ENCODE measurements at places on chromosomes 5 and 9.
A peak's percentile ranks its signal among the peaks of the same experiment; 100 is the strongest.

GRCh38 chr5:51732304-51732703, 349.1 kb downstream of the ISL1 start:
- no peak for DNase-seq

DNA sequence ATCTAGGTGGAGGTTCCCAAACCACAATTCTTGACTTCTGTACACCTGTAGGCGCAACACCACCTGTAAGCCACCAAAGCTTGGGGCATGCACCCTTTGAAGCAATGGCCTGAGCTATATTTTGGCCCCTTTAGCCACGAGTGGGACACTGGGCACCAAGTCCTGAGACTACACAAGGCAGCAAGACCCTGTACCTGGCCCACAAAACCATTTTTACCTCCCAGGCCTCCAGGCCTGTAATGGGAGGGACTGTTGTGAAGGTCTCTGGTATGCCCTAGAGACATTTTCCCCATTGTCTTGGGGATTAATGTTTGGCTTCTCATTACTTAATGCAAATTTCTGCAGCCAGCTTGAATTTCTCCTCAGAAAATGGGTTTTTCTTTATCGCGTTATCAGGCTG, 24.6 kb upstream of the FAM151B start:
- DNase-seq, result no peak

DNA sequence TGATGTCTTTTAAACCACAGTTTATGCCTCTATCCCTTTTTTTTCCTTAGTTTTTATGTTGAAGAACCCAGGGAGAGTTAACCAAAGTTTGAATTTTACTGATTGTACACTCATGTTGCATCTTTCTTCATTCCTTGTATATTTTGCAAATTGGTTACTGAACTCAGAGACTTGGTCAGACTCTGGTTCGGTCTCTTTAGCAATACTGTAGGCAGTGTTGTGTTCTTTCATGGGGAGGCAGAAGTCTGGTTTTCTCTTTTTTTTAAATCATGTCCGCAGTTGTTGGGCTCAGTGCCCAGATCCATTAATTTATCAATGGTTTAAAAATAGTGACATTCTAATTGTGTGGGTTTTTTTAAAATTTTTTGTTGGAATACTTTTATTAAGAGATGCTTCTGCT, 23.4 kb downstream of the UBE2R2 start:
- no peak for DNase-seq

DNA sequence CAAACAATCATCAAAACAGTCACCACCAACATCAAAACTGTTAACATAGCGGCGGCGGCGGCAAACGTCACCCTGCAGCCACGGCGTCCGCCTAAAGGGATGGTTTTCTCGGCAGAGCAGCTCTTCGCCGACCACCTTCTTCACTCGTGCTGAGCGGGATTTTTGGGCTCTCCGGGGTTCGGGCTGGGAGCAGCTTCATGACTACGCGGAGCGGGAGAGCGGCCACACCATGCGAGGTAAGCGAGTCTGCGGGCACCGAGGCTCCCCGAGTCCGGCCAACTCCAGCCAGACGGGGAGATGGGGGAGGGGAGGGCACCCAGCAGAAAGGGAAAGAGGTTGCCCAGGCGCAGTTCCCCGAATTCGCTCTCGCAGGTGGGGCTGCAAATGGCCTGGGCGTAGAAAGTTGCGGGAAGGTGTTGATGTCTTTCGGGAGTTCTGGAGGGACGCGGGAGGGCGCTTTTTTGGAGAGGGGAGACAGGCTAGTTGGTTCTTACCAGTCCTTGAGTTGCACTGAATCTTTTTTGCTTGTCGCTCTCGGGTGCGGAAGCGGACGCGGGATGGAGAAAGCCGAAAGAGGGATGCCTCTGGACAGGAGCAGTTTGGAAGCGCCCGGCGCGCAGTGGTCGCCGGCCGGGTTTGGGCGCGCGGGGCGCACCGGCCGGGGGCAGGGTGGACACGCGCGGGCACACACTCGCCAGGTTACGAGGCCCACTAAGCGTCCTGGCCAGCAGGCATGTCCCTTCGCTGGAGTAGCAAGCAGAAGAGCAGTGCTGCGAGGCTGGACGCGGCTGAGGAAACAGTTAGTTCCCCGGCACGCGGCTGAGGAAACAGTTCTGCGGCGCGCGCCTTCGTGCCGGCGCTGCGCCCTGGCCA, 849 bp downstream of the RORB start:
- DNase-seq, result peak; percentile 37

GRCh38 chr9:79346350-79347020, 225.3 kb upstream of the TLE4 start:
- DNase-seq, result no peak

DNA sequence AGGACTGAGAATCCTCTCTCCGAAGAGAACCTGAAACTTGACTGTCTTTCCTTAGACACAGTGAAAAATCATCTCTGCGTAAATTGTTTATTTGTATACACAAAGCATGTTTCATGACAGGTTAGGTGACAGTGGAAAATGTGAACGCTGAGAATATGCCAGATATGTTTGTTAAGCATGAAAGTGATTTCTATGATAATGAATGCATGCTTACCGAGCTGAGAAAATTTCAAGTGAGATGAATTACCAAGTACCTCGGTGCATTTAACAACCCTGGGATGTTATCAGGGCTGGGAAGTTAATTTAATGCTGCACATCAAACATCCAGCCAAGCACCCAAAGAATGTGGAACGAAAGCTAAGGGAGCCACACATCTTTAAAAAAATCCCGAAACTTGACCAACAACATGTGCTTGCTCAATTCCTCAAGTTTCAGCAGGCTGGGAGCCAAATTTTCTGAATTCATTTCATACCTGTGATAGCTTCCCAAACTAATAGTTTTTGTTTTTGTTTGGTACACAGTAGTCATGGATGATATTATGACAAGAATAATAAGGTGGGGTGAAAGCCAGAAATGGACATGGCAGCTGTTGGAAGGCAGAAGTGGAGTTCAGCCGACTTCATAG, 336.9 kb downstream of the ARHGEF28 start:
- no peak for DNase-seq

DNA sequence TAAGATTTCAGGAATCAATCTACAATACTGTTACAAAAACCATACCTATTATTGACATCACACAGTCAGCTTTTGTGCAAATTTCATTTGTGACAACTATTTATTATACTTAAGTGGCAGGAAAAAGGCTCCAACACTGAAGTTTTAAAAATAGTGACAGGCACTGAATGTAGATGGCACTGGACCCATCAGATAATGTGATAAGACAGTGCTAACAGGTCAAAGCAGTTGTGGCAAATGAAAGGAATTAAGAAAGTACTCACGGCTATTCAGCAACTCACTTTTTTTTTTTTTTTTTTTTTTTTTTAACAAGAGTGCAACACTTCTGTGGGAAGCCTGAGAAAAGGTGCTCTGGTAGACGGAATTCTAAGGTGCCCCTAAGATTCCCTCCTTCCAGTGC, 115.0 kb upstream of the MEF2C start:
- no peak for DNase-seq

DNA sequence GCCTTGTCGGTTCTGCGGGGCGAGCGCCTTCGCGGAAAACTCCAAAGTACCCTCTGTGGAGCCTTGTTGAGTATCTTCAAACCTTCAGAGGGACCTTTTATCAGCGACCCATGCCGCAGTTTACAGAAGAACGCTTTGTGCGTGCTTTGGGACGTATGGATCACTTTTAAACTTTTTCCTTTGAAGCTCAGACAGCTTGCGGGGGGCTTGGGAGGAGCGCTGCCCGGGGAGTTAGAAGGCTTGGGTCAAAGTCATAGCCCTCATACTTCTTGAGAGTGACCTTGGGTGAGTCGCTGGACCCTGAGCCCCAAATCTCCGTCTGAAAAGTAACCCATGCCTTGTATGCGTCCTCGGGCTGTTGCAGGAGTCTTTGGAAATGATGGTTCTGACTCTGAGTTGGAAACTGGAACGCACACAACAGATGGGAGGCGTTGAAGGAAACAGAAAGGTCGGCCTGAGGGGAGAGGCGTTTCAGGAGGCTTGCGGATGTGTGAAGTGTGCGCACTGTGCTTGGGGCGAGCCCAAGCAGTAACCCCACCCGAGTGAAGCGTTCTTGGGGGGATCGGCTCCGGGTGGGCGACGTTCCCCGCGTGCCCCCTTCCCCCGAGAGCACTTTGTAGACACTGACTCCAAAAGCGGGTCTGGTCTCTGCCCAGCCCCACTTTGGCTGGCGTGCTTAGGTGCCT, 661 bp upstream of the SLC25A51 start:
- DNase-seq, result no peak

DNA sequence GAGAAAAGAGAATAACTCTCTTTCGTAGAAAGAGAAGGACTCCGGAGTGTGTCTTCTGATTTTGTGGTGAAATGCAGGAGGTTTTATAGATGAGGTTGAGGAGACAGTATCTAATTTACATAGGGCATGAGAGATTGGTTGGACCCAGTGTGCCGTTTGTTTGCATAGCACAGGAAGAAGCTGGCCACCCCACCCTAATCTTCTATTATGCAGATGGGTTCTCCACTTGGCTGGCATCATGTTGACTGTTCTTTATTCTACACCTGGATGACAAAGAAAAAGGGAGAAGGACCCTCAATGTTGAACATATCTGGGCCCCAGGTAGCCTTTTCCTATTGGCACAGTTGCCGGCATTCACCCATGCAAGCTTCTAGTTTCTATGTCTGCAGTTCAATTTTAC, 23.2 kb upstream of the MINAR2 start:
- DNase-seq, result no peak

DNA sequence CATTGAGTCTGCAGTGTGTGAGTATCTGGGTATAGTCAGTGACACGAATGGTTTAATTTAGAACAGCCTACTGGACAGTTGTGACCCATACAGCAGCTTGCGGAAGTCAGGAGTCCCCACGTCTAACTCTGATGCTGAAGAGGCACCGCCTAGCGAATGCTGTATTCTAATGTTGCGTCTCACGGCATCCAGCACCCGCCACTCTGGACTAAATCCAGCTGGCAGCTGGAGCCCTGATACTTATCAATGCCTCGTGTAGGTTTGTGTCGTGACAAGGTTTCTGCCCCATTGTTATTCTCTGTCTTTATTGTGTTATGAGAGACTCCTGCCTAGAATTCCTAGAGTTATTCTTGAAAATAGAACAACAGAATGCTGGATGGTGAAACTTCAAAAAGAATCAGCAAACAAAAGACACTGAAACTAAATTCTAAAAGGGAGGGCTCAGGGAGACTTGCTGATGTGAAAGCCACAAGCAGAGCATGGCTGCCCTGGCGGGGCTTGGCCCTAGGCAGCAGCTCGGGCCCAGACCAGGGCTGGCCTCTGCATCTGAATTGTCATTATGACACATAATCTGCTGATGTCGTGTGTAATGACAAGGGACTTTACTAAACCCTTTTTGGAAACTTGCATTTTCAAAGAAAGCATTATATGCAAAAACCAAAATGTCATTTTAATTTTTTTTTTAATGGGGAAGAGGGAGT, 123.5 kb upstream of the ICE1 start:
- no peak for DNase-seq

DNA sequence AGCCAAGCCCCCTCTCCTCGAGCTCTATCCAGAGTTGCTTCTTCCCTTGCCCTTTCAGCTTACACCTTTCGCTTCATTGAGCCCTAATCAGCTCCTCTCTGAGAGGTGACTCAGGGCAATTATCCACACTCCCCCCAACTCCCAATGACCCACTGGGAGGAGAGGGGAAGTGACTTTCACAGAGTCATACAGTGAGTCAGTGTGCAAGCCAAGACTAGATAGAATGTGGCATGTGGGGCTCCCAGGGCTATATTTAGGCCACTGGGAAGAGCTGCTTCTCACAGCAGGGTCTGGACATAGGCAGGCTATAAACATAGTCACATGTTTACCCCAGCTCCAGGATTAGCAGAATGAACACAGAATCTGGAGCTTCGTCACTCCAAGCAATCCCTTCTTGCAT, 57.4 kb downstream of the NRG2 start:
- no peak for DNase-seq

GRCh38 chr5:136026636-136027035, 2.2 kb upstream of the TGFBI start:
- DNase-seq, result no peak

DNA sequence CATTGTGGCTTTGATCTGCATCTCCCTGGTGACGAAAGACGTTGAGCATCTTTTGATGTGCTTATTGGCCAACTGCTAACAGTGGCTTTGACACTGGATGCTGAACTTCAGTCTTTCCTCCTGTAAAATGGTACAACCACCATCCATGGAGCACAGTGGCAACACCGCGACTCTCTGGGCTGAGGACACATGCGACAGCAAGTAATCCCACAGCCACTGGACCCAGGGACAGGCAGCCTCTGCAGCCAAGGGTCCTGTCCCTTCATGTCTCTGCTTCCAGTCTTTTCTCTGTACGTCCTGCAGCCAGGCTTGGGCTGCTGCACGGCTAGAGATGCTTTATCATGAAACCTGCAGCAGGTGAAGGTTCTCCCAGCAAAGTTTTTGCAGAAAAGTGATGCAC, 83.5 kb downstream of the DAP start:
- no peak for DNase-seq

Measured in left cardiac atrium (tissue), 4 donors.